Activated T-helper 1 cell treated with anti-CD3 and anti-CD28 coated beads, Interleukin-2, amount 50 U/mL, for 16 hours (primary cell): ENCODE measurements at places on chromosomes 13 and 19.

- DNase-seq: no peak
Observed at GRCh38 chr13:94878602-94879165, 166.3 kb upstream of the SOX21 start.

DNA sequence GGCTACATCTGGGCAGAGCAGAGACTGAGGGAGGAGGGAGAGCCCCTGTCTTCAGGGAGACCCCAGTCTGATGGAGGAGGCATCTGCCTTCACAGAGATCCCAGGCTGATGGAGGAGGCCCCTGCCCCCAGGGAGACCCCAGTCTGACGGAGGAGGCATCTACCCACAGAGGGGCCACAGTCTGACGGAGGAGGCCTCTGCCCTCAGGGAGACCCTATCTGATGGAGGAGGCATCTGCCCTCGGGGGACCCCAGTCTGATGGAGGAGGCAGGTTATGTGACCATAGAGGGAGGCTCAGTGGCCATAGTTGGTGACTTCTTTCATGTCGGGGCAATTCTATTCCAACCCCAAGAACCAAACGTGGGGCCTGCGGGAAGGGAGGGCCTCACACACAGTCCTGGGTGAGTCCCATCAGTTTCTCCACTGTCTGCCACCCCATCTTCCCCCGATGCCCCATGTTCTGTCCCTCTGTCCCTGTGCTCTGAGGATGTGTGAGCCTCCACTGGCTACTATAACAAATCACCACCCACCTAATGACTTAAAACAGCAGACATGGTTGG is 14.3 kb downstream of the MISP start:
- DNase-seq: no peak

DNA sequence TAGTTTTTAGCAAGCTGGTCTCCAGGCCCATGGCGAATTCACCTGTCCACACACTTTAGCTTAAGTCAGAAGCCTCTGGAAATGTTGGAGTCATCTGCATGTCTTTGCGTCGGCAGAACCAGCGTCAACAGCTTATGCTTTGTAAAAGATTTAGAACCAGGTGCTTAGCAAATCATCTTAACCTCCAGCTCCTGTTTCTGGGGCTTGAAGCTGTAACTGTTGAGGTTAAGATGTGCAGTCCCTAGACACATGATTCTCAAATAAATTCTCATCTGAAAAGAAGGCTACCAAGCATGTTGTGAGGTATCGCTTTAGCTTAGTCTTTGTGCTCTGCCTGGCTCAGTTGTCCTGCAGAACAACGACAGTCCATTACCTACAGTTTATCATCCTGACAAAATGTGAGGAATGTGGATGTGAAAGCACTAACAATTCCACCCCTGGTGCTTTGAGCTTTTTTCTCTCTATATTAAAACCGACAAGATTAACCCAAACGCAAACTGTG is 4.4 kb downstream of the EFNB2 start:
- no peak for DNase-seq

- DNase-seq: no peak
Observed at GRCh38 chr19:51102991-51103390, 5.2 kb downstream of the CTU1 start.

- DNase-seq: peak; percentile 61
Observed at GRCh38 chr19:49391581-49392399, 3.7 kb downstream of the KASH5 start.

GRCh38 chr13:27790523-27790922 is 1.8 kb upstream of the GSX1 start:
- DNase-seq: no peak

DNA sequence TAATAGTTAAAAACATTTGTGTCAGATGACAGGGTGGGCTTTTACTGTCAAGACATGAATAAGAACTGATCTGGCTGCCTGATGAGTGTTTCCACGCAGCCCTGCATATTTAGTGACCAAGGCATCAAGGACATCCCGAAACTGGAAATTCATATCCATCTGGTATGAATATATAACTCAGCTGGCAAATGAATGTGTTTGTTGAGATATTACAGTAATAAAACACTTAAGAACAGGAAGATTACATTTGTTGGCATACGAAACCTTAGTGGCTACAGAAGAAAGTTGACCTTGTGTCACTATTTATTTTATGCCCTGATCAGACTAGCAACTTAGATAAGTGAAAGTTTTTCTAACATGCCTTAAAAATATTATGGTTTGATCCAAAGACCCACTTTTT is 32.8 kb downstream of the RAP2A start:
- no peak for DNase-seq

DNA sequence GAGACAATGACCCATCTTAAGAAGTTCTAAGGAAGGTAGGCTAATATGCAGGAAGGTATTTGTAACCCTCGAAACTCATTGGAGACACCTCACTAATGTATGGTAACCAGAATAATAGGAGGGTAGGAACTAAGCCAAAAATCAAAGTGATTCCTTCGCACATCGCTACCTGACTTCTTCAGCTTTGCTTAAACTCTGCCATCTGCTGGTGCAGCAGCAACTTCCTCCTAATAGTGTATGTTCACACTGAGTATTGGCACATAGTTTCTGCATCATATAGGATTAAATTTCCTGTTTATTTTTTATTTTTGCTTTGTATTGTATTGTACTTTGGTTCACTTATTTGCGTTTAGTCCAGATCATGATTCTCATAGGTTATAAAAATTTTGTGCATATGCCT is 676.2 kb downstream of the GPC5 start:
- no peak for DNase-seq

DNA sequence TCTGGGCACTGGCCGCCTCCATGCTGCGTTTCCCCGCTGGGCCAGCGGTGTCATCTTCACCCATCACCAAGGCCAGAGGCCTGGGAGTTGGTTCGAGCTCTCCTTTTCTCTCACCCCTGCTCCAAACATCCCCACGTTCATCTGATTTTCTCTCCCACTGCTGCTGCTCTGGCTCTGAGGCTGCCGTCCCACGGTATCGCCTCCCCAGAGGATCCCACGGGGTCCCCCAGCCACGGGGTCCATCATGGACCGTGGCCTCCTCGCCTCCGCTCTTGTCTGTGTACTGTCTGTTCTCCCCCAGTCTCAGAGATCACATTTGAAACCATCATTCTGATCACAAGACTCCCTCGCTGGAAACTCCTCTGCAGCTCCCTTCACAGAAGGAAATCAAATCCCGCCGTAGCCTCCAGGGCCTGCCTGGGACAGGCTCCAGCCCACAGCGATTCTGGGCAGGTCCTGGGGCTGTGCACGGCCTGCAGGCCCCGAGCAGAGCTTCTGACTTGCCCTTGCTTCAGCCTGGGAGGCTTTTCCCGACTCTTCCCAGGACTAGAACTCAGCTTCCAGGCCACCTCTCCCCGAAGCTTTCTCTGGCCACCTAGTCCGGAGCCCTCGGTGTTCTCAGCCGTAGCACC is 64.2 kb downstream of the SOX1 start:
- DNase-seq: no peak

DNA sequence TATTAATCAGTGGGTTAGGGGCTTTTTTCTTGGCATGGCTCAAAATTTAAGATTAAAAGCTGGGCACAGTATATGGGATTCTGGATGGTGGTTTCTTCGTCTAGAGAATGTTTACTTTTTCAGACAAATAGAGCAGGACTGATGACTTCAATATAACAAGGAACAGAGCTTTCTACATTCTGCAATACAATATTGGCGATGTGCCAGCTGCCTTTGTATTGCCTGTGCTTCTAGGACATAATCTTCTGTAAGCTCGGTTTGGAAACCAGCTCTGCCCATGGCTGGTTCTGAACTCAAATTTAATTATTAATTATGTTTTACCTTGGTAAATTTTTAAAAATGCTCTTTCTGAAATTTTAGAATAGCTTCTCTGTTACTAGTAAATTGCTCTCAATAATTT is 139.1 kb upstream of the TRPC4 start:
- DNase-seq: no peak

DNA sequence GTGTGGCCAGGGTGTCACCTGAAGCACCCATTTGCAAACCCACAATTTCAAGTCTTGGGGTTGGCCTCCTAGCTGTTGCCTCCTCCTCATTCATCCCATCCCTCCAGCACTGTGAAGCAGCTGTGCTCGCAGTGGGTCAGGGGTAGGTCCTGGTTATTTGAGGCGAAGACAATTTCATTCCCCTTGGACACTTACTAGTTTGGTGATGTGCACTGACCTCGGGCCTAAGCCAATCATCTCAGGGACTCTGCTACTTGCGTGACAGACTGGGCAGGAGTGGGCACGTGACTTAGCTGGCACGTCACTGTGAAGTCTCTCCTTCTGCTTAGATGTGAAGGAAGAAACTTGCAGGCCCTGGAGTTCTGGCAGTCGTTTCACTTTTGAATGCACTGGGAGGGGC is 3.5 kb upstream of the ATP11A start:
- DNase-seq: no peak

- no peak for DNase-seq
Observed at GRCh38 chr13:107808389-107808788, 406.9 kb downstream of the LIG4 start.

GRCh38 chr13:59531571-59532091 is 632.1 kb downstream of the DIAPH3 start:
- no peak for DNase-seq

- DNase-seq: no peak
Observed at GRCh38 chr19:29172302-29172701, 40.6 kb downstream of the UQCRFS1 start.

GRCh38 chr13:99208845-99209527 is 8.3 kb downstream of the UBAC2 start:
- no peak for DNase-seq

- DNase-seq: no peak
Observed at GRCh38 chr13:85093808-85094207, 705.4 kb downstream of the SLITRK6 start.

DNA sequence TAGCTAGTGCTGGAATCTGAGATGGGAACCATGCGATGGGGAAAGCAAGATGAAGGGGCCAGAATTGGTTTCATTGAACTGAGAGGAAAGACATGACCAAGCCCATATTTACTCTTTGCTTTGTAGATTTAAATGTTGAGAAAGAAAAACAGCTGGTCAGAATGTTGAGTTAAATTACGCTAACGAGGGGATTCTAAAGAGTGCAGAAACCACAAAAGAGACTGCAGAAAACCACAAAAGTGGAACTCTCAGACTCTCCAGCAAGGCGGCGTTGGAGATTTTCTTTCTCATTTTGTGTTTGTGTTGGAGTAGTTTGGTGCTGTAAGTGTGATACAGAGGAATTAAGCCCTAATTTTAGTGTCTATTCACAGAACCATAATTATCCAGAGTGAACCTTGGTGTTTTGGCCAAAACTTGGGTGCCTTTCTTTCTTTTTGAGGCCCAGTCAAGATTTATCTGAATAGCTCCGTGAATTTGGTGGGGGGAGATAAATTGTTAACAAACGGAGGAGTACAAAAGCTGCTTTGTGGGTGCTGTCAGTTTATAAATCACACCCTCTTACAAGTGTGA is 26.3 kb downstream of the SAE1 start:
- DNase-seq: no peak

DNA sequence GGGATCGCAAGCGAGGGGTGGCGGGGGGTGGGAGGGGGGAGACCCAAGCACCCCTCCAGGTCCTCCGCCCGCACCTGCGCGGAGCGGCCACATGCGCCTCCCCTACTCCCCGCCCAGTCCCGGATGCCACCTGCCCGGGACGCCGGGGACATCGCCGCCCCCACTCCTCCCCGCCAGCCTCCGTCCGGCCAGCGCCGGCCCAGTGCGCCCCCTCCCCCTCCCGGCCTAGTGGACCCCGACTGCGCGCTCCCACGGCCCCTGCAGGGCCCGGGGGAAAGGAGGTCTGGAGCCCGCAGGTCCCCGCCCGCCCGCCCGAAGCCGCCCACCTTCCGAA is 263 bp downstream of the RHPN2 start:
- no peak for DNase-seq

DNA sequence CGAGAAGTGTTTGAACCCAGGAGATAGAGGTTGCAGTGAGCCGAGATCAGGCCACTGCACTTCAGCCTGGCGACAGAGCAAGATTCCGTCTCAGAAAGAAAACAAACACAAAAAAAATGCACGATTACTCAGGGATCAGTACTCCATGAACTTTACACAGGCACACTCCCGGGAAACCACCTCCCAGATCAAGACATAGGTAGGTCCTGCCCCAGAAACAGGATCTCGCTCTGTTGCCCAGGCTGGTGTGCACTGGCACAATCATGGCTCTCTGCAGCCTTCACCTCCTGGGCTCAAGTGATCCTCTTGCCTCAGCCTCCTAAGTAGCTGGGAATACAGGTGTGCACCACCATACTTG is 11.2 kb downstream of the VASP start:
- no peak for DNase-seq

- DNase-seq: no peak
Observed at GRCh38 chr13:83536941-83537340, 345.3 kb downstream of the SLITRK1 start.

- no peak for DNase-seq
Observed at GRCh38 chr13:112576191-112576590, 11.8 kb downstream of the TUBGCP3 start.

- DNase-seq: no peak
Observed at GRCh38 chr19:2703077-2703437, 563 bp upstream of the GNG7 start.

GRCh38 chr13:52947921-52948373 is 80.7 kb upstream of the OLFM4 start:
- no peak for DNase-seq

DNA sequence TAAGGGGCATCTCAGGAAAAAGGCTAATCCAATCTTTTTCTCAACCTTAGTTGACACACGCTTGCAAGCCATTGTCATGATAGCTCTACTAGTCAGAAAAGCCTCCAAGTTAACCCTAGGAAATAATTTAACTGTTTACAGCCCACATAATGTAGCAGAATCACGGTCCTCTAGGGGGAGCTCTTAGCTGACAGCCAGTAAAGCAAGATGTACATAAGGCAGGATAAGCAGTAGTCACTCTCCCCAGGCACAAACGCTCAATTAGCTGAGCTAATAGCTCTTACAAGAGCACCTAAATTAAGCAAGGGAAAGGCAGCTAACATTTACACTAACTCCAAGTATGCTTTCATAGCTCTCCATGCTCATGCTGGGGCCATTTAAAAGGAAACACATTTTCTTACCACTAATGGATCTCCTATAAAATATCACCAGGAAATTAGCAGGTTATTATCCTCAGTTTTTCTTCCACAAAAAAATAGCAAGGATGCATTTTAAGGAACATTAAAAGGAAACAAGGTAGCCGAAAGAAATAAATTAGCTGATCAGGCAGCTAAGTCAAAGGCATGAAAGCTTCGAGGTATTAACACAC is 33.7 kb upstream of the ZSCAN5A start:
- DNase-seq: no peak

- no peak for DNase-seq
Observed at GRCh38 chr13:40061466-40062450, 406.3 kb downstream of the COG6 start.
